Hypothalamus (tissue), 51 donors: ENCODE measurements at places on chromosomes 2 and 18.

- no peak for DNase-seq
Measured at GRCh38 chr18:47772374-47773248, 157.8 kb downstream of the SMAD2 start.

GRCh38 chr2:6931753-6932152 lies 14.5 kb downstream of the RNF144A start:
- no peak for DNase-seq

DNA sequence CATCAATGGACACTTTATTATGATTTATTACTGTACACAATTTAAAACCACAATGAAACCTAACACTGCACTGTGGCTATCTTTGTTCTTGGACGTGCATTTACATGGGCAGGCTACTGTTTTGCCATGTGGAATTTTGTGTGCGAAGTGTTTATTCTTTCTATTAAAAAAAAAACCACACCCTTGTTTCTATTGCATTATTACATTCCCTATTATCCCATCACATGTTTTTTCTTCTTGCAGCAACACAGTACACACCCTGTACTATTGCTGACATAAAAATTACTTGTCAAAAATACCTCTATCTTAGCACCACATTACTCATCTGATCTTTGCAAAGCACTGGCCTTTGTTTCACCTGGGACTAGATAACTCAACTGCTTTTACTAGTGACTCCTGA lies 1.5 kb downstream of the RNF152 start:
- DNase-seq, result no peak

DNA sequence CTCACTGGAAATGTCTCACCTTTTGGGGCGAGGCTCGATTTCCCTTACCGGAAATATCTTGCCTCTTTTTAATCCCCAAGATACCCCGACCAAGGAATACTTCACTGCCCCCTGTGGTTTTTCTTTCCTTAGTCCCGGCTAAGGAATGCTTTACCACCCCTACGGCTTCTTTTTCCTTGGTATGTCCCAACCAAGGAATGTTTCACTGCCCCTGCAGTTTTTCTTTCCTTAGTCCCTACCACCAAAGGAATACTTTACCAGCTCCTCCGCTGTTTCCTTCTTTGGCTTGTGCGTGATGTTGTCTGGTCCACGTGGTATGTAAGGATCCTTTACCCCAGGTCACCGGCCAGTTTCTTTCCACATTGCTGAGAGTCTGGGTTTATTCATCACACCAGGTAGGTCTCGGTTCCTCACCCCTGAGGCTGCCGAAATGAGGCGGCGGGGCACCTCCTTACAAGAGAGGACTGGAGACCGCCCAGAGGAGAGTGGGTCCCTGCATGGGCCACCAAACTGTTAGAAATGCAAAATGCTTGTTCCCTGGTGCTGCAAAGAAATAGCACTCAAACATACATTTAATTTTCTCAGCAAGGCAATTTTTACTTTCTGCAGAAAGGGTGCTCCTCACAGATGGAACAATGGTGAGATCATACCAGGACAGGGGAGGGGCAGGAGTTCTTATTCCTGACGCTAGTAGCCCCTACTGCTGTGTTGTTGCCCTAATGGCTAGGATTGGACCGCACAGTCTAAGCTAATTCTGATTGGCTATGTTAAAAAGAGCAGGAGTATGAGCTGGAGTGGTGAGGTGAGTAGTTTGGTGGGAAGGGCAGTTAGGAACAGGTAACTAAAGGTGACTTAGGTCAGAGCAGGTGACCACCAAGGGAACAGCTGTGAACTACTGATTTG lies 33.4 kb upstream of the CLASP1 start:
- DNase-seq, result no peak

GRCh38 chr2:28544922-28545589 lies 49.2 kb downstream of the PLB1 start:
- DNase-seq, result no peak

DNA sequence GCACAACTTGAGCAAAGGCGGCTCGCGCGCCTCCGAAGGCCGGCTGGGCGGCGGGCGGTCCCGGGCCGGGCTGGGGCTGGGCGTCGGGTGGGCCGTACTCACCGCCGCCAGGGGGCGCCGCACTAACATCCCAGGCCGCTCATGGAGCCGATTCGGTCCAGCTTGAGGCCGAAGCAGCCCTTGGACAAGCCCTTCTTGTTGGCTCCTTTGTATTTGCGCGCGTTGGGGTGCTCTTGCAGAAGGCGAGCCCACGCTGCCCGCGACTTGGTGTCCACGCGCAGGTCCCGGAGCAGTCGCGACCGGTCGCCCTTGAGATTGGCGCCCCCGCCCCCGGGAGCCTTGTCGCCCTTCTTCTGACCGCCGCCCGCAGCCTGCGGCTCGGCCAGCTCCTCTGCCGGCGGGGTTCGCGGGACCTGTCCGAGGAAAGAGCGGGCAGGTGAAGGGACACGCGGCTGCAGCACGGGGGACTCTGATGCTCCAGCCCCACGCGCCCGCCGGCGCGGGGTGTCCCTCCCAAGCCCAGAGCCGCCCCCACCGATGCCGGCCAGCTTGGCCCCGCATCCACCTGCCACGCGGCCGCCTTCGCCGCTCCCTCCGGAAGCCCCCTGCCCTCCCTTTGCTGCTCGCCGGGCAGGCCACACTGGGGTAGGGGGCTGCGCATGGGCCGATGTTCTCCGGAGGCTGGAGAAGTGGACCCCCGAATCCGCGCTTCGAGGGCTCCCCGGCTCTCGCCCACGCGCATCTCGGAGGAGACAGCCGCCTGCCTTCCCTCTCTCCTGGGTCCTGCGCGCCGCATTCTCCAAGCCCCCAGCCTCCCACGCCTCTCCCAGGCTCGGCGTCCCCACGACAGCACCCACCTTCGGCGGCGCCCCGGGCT lies 655 bp downstream of the NPPC start:
- peak; percentile 43 for DNase-seq

GRCh38 chr2:32422133-32422532 lies 65.3 kb downstream of the BIRC6 start:
- DNase-seq, result no peak

DNA sequence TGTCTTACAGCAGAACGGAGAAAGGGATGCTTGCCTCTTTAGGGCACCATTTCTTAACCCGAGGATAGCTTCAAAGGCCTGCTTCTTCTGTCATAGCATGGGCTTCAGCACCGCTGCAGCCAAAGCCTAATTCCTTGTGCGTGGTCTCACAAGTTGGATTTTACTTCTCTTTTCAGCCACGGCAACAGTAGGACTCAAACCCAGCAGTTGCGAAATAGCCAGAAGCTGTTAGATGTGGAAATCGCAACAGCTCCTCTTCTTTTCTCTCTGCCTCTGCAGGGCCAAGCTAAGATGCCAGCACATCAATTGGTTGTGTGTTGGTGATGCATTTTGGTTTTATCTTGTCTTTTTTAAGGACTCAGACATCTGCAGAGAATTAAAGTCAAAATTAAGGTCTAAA lies 3.1 kb downstream of the NRXN1 start:
- no peak for DNase-seq

- no peak for DNase-seq
Measured at GRCh38 chr2:203936949-203937348, 386 bp downstream of the ICOS start.

GRCh38 chr18:506264-506663 lies 5.8 kb upstream of the COLEC12 start:
- DNase-seq, result no peak

DNA sequence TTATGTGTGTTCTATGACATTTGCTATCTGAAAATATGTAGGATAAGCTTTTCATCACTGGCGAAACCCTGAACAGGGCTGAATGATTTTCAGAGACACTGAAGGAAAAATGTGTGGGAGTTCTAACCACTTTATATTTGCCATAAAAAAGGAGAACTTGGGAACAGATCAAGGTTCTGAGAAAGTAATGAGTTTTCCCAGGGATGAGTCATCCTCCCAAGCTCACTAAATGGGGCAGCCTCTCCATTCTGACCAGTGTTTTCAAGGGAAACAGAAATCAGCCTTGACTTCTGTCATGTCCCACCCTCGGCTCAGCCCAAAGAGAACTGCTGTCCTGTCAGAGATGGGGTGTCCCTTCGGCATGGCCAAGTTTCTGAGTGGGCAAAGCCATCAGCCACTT lies 2109.8 kb upstream of the CELF4 start:
- DNase-seq, result no peak

GRCh38 chr2:96145848-96146152 lies 560 bp upstream of the DUSP2 start:
- no peak for DNase-seq

- no peak for DNase-seq
Measured at GRCh38 chr18:48753691-48754090, 197.1 kb downstream of the SMAD7 start.

GRCh38 chr18:66599190-66599589 lies 4.7 kb downstream of the CDH19 start:
- DNase-seq, result no peak

GRCh38 chr2:176081376-176081836 lies 2.4 kb downstream of the EVX2 start:
- DNase-seq, result no peak

DNA sequence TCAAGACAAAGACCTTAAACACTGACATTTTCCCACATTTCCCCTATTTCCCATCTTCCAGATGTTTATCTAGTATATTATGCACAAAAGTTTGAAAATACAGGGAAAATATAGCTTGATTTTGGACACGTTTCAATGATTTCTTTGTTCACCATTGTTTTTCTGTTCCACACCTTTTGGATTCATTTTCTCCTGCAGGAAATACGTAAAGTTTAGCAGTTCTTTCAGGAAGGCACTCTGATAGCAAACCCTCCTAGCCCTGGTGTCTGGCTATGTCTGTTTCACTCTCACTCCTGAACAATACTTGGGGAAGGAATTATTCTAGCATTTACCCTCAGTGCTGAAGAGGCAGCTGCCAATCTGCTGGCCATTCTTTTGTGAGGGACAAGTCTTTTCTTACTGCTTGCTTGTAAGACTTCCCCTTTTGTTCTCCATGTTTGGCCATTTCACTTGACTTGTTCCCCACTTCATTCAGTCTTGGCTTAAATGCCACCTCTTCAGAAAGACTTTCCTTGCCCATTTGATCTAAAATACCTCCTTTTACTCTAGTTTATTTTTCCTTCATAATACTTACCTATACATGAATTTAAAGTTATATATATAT lies 195.4 kb downstream of the RNF152 start:
- DNase-seq, result no peak

- no peak for DNase-seq
Measured at GRCh38 chr2:217826520-217826919, 176.3 kb downstream of the TNS1 start.
